ENCODE measurements at places on chromosomes 6 and 20. TPM values are rescaled to one million over a fixed set of nuclear protein-coding genes. Genes with fewer than 3 reads are reported as not detected.

GRCh38 chr20:46243707-46244628 is 64.3 kb downstream of the CDH22 start:
- peaks cover 26% of the 10 kb centered on the region for H3K27me3 ChIP-seq
- H3K4me3 ChIP-seq: no peak overlapping the region
- no peaks in the 10 kb centered on the region for H3K36me3 ChIP-seq
- H3K4me1 ChIP-seq: no peaks in the 10 kb centered on the region

DNA sequence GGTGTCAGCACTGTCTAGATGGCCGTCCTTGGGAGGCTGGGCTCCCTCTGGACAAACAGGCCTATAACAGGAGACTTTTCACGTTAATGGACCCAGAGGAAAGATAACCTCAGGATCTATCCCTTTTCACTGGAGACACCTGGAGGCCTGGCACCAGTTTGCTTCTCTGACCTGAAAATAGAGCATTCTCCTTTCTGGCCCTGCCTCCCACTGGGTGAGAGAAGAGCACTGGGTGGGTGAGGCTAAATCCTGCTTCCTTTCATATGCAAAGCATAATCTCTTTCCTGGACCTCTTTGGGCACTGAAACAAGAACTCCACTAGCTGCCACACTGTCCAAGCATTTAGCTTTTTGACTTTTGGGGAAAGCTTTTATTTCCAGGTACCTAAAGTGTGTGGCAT is 78.3 kb downstream of the FOXO3 start:
- no peaks in the 10 kb centered on the region for H3K27me3 ChIP-seq
- H3K27ac ChIP-seq: no peak overlapping the region
- H3K36me3 ChIP-seq: peaks cover 6% of the 10 kb centered on the region
- peaks cover 15% of the 10 kb centered on the region for H3K4me1 ChIP-seq
- H3K4me3 ChIP-seq: no peak overlapping the region
- no peak for DNase-seq

DNA sequence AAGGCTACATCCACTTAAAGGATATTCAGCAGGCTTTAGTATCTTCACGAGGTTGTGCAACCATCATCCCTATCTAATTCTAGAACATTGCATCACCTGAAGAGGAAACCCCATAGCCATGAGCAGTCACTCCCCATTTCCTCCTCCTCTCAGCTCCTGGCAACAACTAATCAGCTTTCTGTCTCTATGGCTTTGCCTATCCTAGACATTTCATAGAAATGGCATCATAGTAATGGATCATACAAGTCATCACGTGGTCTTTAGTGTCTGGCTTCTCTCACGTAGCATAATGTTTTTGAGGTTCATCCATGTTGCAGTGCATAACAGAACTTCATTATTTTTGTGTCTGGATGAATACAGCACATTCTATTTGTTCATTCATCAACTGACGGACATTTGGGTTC is 20.5 kb downstream of the SNAI1 start:
- peaks cover 15% of the 10 kb centered on the region for H3K4me1 ChIP-seq
- H3K4me3 ChIP-seq: no peak overlapping the region
- H3K36me3 ChIP-seq: no peaks in the 10 kb centered on the region
- no peaks in the 10 kb centered on the region for H3K27me3 ChIP-seq
- H3K27ac ChIP-seq: no peak overlapping the region

GRCh38 chr20:517221-517620 is 26.4 kb downstream of the CSNK2A1 start:
- no peak for DNase-seq
- no peak overlapping the region for H3K4me3 ChIP-seq
- peaks cover 33% of the 10 kb centered on the region for H3K36me3 ChIP-seq

- peaks cover 10% of the 10 kb centered on the region for H3K36me3 ChIP-seq
- no peaks in the 10 kb centered on the region for H3K4me1 ChIP-seq
- H3K27ac ChIP-seq: no peak overlapping the region
- no peaks in the 10 kb centered on the region for H3K27me3 ChIP-seq
- no peak for DNase-seq
These were observed 51.9 kb downstream of the BTBD9 start for GRCh38 chr6:38587766-38588362.

Gene C20orf204
- total RNA-seq: 1.3 TPM

DNA sequence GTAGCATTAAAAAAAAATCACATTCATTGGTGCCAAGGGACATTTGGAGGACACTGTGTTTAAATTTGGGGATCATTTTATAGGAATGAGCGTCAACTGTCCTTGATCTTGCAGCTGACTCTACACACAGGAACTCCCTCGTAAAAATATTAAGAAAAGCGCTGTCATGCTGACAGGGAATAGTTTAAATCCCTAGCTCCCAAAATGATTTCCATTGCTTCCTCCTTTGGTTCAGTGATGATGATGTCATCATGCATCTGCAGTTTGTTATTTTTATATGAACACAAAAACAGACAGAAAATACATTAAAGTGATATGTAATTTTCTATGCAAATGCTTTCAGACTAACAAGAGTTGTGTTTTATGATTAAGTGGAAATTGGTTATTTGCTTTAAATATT is 275.6 kb downstream of the BTBD9 start:
- peaks cover 2% of the 10 kb centered on the region for H3K4me1 ChIP-seq
- H3K27me3 ChIP-seq: peaks cover 2% of the 10 kb centered on the region
- H3K36me3 ChIP-seq: no peaks in the 10 kb centered on the region
- no peak overlapping the region for H3K4me3 ChIP-seq
- no peak for DNase-seq

DNA sequence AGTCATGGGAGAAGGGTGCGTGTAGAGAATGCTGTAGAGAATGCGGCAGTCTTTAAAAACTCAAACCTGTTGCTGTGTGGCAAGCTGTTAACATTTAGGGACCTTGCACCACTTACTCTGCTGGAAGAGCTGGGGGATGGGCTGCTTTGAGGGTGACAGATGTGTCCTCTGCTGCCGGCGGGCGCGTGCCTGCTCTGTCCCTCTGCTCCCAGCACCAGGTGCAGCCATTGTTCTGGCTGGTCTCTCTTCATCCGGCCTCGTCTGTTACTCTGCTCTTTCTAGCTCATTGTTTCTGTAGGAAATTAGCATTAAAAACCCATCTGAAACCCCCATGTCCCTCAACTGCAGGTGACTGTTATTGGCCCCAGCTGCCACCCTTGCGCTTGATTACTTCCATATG is 78.5 kb downstream of the CBFA2T2 start:
- H3K4me3 ChIP-seq: peak overlapping the region; percentile 39
- H3K4me1 ChIP-seq: peaks cover 51% of the 10 kb centered on the region
- peak overlapping the region; percentile 85 for H3K27ac ChIP-seq
- no peaks in the 10 kb centered on the region for H3K27me3 ChIP-seq
- H3K36me3 ChIP-seq: no peaks in the 10 kb centered on the region
- no peak for DNase-seq

GRCh38 chr6:6333501-6333900 is 13.0 kb upstream of the F13A1 start:
- peak overlapping the region; percentile 40 for H3K27ac ChIP-seq
- H3K4me1 ChIP-seq: peaks cover 53% of the 10 kb centered on the region
- DNase-seq: no peak
- H3K36me3 ChIP-seq: no peaks in the 10 kb centered on the region

DNA sequence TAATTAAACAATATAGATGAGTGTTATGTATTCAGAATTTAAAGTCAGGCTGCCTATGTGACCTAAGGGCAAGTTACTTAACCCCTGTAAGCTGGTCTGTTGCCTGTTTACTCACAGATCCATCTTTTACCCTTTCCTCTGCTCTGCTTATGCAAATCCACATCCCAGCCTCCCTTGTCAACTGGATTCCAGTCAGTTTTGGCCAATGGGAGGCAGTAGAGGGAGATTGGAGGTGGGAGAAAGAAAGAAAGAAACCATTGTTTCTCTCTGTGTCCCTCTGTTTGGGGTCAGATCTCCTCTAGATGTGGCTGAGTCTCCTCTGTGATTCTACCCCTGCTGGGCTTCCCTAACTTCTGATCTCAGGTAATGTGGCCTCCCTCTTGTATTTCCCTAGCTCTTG is 266.8 kb upstream of the PLN start:
- DNase-seq: no peak
- H3K4me1 ChIP-seq: peaks cover 2% of the 10 kb centered on the region
- no peak overlapping the region for H3K4me3 ChIP-seq
- H3K27me3 ChIP-seq: peaks cover 55% of the 10 kb centered on the region

DNA sequence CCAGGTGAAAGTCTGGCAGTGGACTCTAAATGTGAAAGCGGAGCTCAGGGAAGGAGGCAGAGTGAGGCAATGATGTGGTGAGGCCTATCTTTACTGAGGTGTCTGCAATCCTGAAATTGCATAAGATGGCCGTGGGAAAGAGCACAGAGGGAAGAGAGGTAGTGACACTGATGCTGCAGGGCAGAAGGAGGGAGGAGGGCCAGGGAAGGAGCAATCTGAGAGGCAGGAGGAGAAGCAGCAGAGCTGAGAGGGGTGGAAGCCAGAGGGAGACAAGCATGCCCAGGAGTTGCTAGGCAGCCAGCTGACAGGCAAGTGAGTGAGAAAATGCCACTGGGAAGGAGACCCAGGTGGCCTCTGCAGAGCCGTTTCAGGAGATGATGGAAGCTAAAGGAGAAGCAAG is 97.4 kb upstream of the CNR1 start:
- H3K4me3 ChIP-seq: no peak overlapping the region
- H3K36me3 ChIP-seq: no peaks in the 10 kb centered on the region
- no peaks in the 10 kb centered on the region for H3K4me1 ChIP-seq
- H3K27me3 ChIP-seq: no peaks in the 10 kb centered on the region

DNA sequence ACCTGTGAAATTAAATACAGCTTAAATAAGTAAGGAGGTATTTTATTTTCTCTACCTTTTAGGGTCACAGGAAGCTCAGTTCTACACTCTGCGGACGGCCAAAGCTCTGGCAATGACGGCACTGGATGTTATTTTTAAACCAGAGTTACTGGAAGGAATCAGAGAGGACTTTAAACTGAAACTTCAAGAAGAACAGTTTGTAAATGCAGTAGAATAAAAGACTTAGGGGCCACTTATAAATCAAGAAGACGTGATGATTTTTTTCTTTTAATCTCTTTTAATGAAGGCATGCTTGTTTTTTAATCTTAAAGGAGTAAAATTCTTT is 16.2 kb downstream of the PM20D2 start:
- peaks cover 37% of the 10 kb centered on the region for H3K36me3 ChIP-seq
- H3K4me1 ChIP-seq: no peaks in the 10 kb centered on the region
- DNase-seq: no peak
- no peak overlapping the region for H3K4me3 ChIP-seq

DNA sequence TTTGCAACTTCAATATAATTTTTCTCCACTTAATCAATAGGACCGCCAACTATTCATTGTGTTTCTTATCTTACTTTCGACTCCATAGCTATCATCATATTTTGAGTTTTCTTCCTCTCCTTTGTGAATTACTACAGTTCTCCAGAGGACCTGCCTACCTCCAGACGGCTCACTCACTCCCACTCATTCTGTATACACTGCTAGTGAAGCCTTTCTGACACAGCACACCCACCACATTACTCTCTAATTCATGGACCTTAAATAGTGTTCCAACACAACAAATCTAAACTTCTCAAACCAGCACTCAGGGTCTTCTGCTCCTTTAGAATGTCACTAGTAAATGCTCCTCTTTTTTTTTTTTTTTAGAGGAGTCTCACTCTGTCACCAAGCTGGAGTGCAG is 23.8 kb downstream of the FKBP5 start:
- DNase-seq: no peak
- no peak overlapping the region for H3K27ac ChIP-seq
- peaks cover 2% of the 10 kb centered on the region for H3K36me3 ChIP-seq
- H3K4me1 ChIP-seq: peaks cover 32% of the 10 kb centered on the region

GRCh38 chr6:3813150-3813780 is 35.9 kb upstream of the FAM50B start:
- no peak overlapping the region for H3K4me3 ChIP-seq
- H3K27ac ChIP-seq: no peak overlapping the region
- DNase-seq: no peak
- H3K36me3 ChIP-seq: no peaks in the 10 kb centered on the region
- H3K27me3 ChIP-seq: no peaks in the 10 kb centered on the region
- peaks cover 59% of the 10 kb centered on the region for H3K4me1 ChIP-seq

DNA sequence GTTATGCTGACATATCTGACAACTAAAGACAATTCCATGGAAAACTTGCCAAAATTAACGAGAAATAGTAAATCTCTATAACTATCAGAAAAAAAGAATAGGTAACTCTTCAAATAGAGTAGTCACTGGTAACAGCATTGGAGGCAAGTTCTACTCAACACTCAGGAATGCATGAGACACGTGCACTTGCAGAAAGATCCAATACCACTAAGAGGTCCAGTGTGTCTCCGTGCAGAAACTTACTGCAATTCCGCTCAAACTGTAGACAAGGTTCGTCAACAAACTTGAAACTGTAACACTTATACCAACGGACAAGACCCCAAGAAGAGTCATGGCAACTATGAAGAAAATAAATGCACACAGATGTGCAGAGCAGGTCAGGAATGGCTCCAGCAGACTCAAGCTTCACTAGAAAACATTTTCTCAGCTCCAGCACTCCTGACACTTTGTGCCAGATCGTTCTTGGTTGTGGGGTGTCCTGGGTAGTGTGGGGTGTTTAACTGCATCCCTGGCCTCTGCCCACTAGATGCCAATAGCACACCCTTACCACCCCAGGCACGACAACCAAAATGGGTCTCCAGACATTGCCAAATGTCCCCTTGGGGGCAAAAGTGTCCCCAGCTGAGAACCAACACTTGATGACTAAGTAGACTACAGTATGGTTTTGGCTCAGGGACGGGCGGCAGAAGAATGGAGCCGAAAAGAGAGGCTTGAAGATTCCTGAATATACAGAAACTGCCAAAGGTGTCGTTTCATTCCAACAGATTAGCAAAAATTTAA is 134.8 kb downstream of the DTNBP1 start:
- no peak overlapping the region for H3K4me3 ChIP-seq
- peaks cover 1% of the 10 kb centered on the region for H3K4me1 ChIP-seq
- no peak overlapping the region for H3K27ac ChIP-seq
- peaks cover 57% of the 10 kb centered on the region for H3K36me3 ChIP-seq
- H3K27me3 ChIP-seq: no peaks in the 10 kb centered on the region
- DNase-seq: peak; percentile 40

DNA sequence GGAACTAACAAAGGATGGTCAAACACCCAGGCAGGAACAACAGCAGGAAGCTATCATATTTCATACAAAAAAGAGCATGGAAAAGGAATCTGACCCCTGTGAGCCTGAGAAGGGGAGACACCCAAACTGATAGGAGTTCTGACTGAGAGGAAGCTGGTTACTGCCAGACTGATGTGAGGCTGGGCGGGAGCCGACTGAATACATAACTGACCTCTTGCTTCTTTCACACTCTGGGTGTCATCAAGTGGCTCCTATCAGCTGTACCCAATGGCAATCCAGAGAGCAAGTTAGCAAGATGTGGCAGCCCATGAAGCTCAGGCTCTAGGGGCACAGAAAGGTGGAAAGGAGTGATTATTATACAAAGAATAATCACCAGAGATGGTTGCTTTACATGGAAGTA is 795.1 kb upstream of the HS3ST5 start:
- H3K4me3 ChIP-seq: no peak overlapping the region
- no peaks in the 10 kb centered on the region for H3K36me3 ChIP-seq
- H3K27ac ChIP-seq: no peak overlapping the region
- no peak for DNase-seq

- H3K36me3 ChIP-seq: peaks cover 26% of the 10 kb centered on the region
- H3K27ac ChIP-seq: peak overlapping the region; percentile 65
- no peak for DNase-seq
- H3K27me3 ChIP-seq: no peaks in the 10 kb centered on the region
- H3K4me3 ChIP-seq: no peak overlapping the region
These were observed 41.2 kb downstream of the TRAF3IP2 start for GRCh38 chr6:111564482-111564945.

Gene GHRH
- total RNA-seq: not detected

GRCh38 chr20:41268402-41268801 is 49.1 kb downstream of the ZHX3 start:
- peaks cover 15% of the 10 kb centered on the region for H3K36me3 ChIP-seq
- no peak overlapping the region for H3K4me3 ChIP-seq
- no peak overlapping the region for H3K27ac ChIP-seq
- H3K27me3 ChIP-seq: no peaks in the 10 kb centered on the region
- H3K4me1 ChIP-seq: peaks cover 23% of the 10 kb centered on the region

Gene SAMD5
- 18.6 TPM for total RNA-seq

Data from osteocyte (in vitro differentiated cells).